ENCODE measurements at places on chromosomes 11 and 22. TPM values are rescaled to one million over a fixed set of nuclear protein-coding genes. Genes with fewer than 3 reads are reported as not detected.

The KRTAP5-8 gene
- not detected for total RNA-seq

The GSTT2B gene
- total RNA-seq, result 0.98 TPM

The INS gene
- not detected for total RNA-seq

The DGCR6 gene
- 1.1 TPM for total RNA-seq

The RIMBP3B gene
- total RNA-seq, result not detected

The STK33 gene
- 9.0 TPM for total RNA-seq

The RASGRP2 gene
- not detected for total RNA-seq

The SCGB2A2 gene
- total RNA-seq, result not detected

The P2RX6 gene
- total RNA-seq, result 0.16 TPM

The OR51B5 gene
- total RNA-seq, result not detected

The PRR33 gene
- total RNA-seq, result not detected

The ARFGAP3 gene
- 38.5 TPM for total RNA-seq

The CLMP gene
- total RNA-seq, result 10.6 TPM

The AQP11 gene
- 2.4 TPM for total RNA-seq

The BDNF gene
- 6.5 TPM for total RNA-seq

The BCO2 gene
- total RNA-seq, result 1.8 TPM

The SCT gene
- total RNA-seq, result 3.5 TPM

The SYCE3 gene
- not detected for total RNA-seq

The B4GALNT4 gene
- total RNA-seq, result 21.6 TPM

Measured in mesangial cell (primary cell).